Skeletal muscle tissue (tissue), 5 donors: ENCODE measurements at places on chromosomes 2 and 18. TPM values are rescaled to one million over a fixed set of nuclear protein-coding genes. Genes with fewer than 3 reads are reported as not detected.

VAPA gene
- 127 TPM for total RNA-seq

ZNF804A gene
- under 0.01 TPM for total RNA-seq

LONRF2 gene
- 1.0 TPM for total RNA-seq

AQP12A gene
- not detected for total RNA-seq

VIL1 gene
- not detected for total RNA-seq

DSG2 gene
- 2.6 TPM for total RNA-seq

NR4A2 gene
- total RNA-seq, result 0.52 TPM

APLF gene
- 8.4 TPM for total RNA-seq

ICOS gene
- total RNA-seq, result 0.52 TPM

SLC40A1 gene
- total RNA-seq, result 97.6 TPM

TSPYL6 gene
- not detected for total RNA-seq

ABCG8 gene
- total RNA-seq, result under 0.01 TPM

EPG5 gene
- 31.8 TPM for total RNA-seq

SLC4A3 gene
- total RNA-seq, result 2.1 TPM

ASB18 gene
- 3.1 TPM for total RNA-seq

CXCR1 gene
- total RNA-seq, result 0.52 TPM

MRPL44 gene
- total RNA-seq, result 30.3 TPM

KCNS3 gene
- total RNA-seq, result 12.5 TPM

DCDC2C gene
- total RNA-seq, result not detected

GORASP2 gene
- total RNA-seq, result 22.4 TPM

CLEC4F gene
- total RNA-seq, result not detected

GULP1 gene
- total RNA-seq, result 21.9 TPM

PRKAG3 gene
- total RNA-seq, result 9.9 TPM

DHX57 gene
- total RNA-seq, result 21.9 TPM

MREG gene
- total RNA-seq, result 0.52 TPM

PDE11A gene
- 1.0 TPM for total RNA-seq

CYP27C1 gene
- 2.6 TPM for total RNA-seq

CHRNG gene
- 35.5 TPM for total RNA-seq

TOGARAM2 gene
- total RNA-seq, result 0.52 TPM

SMYD1 gene
- 147 TPM for total RNA-seq

RETSAT gene
- 20.9 TPM for total RNA-seq

PDE1A gene
- 9.9 TPM for total RNA-seq

RHBDD1 gene
- total RNA-seq, result 37.6 TPM
